T-helper 17 cell (primary cell): ENCODE measurements at places on chromosomes 5 and 9. TPM values are rescaled to one million over a fixed set of nuclear protein-coding genes. Genes with fewer than 3 reads are reported as not detected.

DNA sequence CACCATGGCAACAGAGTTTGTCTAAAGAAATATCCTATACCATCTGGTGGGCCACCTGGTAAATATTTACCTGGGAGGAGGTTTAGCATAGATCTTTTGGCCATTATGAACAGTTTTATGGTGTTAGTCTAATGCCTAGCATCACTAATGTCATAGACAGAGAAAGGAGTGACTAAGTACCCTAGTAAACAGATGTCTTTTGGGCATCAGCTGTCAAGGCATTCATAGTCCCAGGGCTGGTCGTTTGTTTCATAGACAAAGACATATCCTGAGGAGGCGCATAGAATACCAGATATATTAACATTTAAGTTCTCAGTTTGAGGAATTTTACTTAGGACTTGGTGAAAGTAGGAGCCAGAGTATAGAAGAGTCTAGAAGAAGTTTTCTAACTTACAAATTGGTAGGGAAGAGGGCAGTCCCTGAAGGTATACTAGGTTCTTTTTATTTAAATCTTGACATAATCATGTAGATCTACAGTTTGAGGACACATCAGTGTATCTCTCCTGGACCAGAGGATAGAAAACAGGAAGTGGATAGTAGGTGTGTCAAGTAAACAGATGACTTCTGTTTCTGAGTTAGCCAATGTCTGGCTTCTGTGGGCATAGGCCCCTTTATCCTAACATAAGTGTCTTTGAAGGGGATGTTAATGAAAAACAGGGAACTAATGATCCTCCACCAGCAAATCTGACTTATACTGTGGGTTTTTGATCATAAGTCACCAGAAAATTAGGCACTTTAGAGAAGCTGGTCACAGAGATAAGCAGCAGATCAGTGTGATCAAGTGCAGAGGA, 105.0 kb upstream of the PRSS3 start:
- no peak for DNase-seq

GRCh38 chr9:114616684-114617520, 5.8 kb downstream of the TMEM268 start:
- no peak for DNase-seq

DNA sequence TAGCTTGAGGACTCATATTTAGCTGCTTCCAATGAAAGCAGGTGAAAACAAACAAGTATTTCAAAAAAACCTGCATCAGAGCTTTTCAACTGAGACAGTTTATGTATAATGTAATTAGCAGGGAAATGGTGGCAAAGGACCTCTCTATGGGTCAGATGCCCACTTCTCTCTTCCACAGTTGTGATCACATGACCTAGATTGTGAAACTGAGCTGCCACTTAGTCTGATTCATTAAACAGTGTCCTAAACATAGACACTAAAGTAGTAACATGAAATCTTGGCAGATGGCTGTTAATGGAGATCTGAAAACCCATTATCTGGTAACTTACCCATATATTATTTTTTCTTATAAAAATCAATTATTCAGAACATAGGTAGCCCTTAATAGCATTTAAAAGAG, 663.6 kb upstream of the RIOK2 start:
- DNase-seq = no peak

DNA sequence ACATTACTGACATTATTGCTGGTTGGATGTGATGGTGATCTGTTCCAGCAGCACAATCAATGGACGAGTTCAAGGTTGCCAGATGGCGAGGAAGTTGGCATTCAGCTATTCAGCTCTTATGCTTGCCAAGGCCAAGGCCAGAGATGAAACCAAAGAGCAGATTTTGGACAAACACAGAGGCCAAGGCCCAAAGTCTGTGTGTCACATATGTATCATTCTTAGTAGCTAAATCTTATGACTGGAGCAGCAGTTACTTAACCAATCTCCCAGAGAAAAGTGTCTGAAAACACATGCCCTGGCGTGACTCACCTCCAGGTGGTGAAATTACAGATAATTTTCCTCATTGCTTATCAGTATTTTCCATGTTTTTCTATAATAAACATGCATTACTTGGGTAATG, 189.0 kb upstream of the EGFLAM start:
- no peak for DNase-seq

GRCh38 chr5:68194386-68194785, 21.2 kb upstream of the PIK3R1 start:
- DNase-seq = no peak

DNA sequence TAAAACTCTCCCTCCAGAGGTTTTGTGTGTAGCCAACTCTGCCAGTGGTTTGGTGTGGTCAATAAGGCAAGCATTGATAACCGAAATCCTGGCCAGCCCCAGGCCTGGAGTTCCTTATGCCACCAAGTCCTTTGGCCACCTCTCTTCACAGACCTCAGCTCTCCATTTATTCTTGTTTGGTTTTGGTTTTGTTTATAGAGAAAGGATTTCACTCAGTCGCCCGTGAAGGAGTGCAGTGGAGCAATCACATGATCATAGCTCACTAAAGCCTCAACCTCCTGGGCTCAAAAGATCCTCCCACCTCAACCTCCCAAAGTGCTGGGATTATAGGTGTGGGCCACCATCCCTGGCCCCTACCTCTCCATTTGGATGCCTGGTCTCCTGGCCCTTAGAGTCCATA, 55.4 kb upstream of the PPARGC1B start:
- no peak for DNase-seq

GRCh38 chr9:113701774-113702755, 174.0 kb upstream of the ZNF618 start:
- no peak for DNase-seq

DNA sequence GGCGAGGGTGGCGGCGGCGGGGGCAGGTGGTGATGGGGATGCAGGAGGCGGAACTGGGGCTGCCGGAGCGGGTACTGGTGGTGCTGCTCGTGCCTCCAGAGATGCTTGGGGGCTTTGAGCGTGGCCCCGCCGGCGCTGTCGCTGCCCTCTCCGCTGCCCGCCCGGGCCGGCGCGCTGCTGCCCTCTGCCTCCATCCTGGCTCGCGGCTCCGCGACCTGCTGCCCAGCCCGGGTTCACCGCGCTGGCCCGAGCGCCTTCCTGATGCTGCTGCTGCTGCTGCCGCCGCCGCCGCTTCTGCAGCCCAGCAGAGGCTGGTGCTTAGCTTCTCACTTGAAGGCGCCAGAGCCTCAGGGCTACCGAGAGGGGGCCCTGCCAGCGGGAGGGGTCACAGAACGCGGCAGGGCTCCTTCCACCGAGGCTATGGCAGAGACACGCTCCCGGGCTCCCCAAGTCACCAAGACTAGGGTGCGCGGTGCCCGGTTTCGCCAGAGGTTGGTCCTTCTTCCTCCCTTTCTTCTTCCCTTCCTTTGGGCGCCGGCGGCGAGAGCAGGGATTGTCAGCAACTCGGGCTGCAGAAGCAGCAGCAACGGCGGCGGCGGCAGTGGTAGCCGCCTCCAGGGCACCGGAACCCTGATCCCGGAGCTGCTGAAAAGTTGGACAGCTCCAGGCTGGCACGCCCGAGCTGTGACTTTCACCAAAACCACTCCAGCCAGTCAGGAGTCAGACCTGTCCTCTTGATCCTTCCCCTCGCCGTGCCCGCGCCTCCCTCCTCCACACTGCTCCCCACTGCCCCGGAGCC, at the start of gene PDE4D:
TSS of gene PDE4D (minus strand) at position 298 of the 799 bp plus-strand sequence.
- no peak for DNase-seq

GRCh38 chr5:96903300-96903699, 27.0 kb downstream of the ERAP2 start:
- no peak for DNase-seq

GRCh38 chr5:103293719-103294118, 35.2 kb downstream of the MACIR start:
- no peak for DNase-seq

DNA sequence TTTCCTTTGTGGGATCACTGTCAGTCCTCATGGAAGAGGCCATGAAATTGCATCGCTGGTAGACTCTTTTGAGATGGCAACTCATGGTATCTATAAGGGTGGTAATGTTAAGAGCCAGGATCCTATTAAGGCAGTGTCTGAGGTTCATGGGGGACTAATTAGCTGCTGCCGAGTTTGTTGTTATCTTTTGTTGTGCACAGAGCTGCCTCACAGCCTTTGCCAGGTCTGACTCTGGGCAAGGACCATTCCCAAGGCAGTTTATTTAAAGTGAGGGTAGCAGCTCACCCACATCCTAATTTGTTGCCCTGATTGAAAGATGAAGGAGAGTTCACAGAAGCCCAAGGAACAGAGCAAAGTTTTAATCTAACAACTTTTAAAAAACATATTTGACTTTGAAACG, 7.9 kb downstream of the SMARCA2 start:
- DNase-seq = no peak

DNA sequence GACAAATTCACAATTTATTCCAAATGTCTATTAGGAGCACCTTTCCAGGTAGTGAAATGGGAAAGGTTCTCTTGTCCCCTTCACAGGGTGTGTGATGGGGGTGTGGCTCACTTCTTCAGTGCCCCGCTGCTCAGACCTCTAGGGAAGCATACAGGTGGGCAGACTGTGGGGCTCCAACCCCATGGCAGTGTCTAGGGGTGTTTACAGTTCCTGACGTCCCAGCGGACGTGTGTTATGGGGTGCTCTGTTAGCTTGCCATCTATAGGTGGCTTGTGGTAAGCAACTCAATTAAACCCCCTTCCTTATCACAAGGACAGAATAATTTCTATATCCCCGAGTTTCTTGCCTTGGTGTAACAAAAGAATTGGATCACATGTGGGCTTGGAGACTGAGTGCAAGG, 67.4 kb upstream of the SPINK5 start:
- DNase-seq = no peak

DNA sequence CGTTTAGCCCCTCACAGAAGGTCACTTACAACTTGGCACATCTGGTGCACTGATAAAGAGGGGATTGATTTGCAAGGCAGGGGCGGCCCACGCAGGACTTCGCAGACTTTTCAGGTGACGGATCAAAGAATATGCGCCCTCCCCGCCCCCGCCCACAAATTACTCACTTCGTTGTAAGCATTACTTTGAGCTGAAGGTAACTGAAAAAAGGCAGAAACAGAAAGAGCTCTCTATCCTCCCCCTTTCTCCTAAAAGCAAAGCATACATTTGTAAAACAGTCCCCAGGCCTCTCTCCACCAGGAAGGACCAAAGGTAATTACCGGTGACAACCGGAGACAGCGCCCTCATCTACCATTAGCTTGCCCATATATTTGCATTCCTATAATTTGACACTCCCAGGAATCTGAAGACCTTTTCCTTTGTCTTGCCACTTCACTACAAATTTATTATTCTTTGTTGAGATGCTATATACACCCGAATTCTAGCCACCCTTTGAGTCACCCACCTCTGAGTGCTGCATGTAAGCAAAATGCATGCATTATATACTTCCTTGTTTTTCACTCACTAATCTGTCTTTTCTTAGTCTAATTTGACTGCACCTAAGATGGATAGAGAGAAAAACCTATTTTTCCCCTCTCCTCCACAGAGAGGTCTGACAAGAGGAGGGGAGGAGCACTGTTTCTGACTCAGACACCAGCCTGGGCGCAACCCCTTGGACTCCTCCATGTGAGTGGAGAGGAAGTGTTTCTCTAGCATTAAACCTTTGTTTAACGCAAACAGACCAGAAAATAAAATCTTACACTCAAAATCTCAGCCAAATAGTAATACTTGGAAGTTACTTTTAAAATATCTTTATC, 74.7 kb upstream of the SPIN1 start:
- DNase-seq = no peak

DNA sequence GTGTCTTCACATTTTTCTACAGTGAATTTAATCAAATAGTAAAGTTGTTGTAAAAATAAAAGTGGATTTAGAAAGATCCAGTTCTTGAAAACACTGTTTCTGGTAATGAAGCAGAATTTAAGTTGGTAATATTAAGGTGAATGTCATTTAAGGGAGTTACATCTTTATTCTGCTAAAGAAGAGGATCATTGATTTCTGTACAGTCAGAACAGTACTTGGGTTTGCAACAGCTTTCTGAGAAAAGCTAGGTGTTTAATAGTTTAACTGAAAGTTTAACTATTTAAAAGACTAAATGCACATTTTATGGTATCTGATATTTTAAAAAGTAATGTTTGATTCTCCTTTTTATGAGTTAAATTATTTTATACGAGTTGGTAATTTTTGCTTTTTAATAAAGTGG, 60.4 kb downstream of the MTAP start:
- DNase-seq = no peak

DNA sequence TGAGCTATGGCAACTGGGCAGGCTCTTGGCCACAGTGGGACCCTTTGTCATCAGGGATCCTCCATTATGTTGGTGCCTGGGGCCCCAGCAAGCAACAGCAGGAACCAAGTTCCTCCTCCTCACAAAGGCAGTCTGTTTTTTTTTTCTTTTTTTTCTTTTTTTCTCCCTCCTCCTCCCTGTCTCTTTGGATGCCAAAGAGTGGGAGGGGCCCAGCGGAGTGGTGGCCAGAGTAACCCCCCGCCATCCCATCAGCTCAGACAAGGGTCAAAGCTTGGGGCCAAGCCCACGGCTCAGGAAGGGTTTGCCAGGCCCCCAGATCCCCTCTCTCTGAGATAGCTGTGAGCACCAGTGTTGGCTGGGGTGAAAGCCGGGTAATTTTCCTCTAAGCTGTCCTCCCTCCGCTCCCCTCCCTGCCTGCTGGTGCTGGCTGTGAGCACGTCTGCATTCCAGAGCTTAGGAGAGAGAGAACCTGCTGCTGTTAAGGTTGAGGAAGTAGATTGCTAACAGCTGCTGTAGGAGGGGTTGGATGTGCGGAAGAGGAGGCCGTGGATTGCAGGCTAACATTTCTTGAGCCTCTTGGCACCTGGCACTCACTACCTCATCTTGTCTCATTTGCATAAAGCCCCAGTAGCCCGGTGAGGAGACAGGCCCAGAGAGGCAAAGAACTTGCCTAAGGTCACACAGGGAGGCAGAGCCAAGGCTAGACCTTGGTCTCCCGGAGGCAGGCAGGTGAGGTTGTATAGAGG, 21.2 kb downstream of the GSN start:
- no peak for DNase-seq

GRCh38 chr5:81694726-81695125, 56.2 kb downstream of the SSBP2 start:
- DNase-seq = no peak

- DNase-seq = no peak
Measured at GRCh38 chr9:114757395-114757794, 48.4 kb downstream of the TNFSF15 start.

DNA sequence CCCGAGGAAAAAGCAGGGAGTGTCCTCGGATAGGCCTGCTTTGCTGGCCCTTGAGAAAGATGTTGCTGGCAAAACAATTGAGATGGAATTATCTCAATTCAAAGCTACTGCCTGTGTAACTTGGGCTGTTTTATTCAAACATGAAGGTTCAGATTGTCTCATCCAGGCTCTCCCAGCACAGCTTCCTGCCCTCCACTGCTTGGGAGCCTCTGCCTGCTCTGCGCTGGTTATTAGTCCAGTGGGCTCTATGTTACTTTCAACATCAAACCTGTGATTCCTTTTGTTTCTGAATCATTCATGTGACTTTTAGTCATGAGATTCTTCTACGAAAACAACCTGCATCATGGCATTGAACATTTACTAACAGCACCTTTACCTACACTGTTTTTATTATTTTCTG, 123.2 kb downstream of the SNCAIP start:
- no peak for DNase-seq

GRCh38 chr9:4463824-4464223, 26.4 kb upstream of the SLC1A1 start:
- DNase-seq = no peak

Gene TAF1L
- total RNA-seq = not detected

Gene DMRT3
- total RNA-seq = not detected

Gene LHX6
- not detected for total RNA-seq

Gene DOLPP1
- 5.3 TPM for total RNA-seq

Gene HTR4
- not detected for total RNA-seq

Gene CCDC187
- 0.12 TPM for total RNA-seq

Gene TMEM252
- total RNA-seq = not detected

Gene PPP1R26
- 2.1 TPM for total RNA-seq

Gene RNF183
- not detected for total RNA-seq

Gene SEMA6A
- total RNA-seq = not detected
